ENCODE measurements at places on chromosomes 3 and 15. TPM values are rescaled to one million over a fixed set of nuclear protein-coding genes. Genes with fewer than 3 reads are reported as not detected.

GRCh38 chr3:15506571-15506970 lies 14.9 kb downstream of the COLQ start:
- no peak for DNase-seq

GRCh38 chr3:159760046-159760445 lies 228.6 kb upstream of the IL12A start:
- DNase-seq: no peak

DNA sequence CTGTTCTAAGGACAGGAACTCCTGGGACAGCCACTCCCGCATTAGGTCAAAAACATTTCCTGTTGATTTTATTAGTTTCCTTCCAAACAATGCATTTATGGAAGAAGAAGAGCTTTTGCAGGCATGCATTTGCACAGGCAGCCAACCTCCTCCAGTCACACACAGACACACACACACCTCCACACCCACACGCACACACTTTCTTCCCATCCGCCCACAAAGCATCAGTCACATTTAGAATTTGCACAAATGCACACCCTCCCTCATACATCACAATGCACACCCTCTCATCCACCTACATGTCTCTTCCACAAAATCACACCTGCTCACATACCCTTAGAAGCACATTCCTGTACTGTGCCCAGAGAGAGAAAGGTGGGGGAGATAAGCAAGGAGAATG lies 4.1 kb upstream of the TYRO3 start:
- DNase-seq: no peak

GRCh38 chr3:113268311-113268710 lies 57.0 kb downstream of the BOC start:
- no peak for DNase-seq

- DNase-seq: no peak
Measured at GRCh38 chr3:39222462-39222861, 30.1 kb upstream of the XIRP1 start.

GPR160 gene
- total RNA-seq: 16.1 TPM

- DNase-seq: no peak
Measured at GRCh38 chr3:189349772-189350171, 178.0 kb downstream of the TPRG1 start.

ACTR8 gene
- total RNA-seq: 35.2 TPM

GRCh38 chr3:156776031-156776430 lies 50.1 kb upstream of the LEKR1 start:
- DNase-seq: no peak

ADPGK gene
- total RNA-seq: 52.6 TPM

- DNase-seq: no peak
Measured at GRCh38 chr3:111578867-111579266, 16.3 kb downstream of the ZBED2 start.

DNA sequence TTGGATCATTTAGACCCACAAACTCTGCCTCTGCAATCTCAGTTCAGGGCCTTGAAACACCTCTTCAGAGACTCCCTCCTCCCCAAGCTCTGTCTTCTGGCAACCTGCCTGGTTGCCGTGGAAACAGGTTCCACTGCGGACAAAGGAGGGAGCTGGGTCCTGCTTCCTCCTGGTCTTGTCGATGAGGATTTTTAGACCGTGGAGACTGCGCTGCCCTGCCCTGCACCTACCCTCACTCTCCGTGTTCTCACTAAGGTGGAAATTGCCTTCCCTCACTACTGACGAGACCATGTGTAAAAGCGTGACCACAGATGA lies at the start of gene RTP1:
RTP1 (plus strand) TSS at position 152 of the 315 bp plus-strand sequence; CDS start at position 182, 30 bp downstream.
- no peak for DNase-seq

GRCh38 chr3:98574132-98574531 lies 19.3 kb downstream of the CPOX start:
- DNase-seq: no peak

DNA sequence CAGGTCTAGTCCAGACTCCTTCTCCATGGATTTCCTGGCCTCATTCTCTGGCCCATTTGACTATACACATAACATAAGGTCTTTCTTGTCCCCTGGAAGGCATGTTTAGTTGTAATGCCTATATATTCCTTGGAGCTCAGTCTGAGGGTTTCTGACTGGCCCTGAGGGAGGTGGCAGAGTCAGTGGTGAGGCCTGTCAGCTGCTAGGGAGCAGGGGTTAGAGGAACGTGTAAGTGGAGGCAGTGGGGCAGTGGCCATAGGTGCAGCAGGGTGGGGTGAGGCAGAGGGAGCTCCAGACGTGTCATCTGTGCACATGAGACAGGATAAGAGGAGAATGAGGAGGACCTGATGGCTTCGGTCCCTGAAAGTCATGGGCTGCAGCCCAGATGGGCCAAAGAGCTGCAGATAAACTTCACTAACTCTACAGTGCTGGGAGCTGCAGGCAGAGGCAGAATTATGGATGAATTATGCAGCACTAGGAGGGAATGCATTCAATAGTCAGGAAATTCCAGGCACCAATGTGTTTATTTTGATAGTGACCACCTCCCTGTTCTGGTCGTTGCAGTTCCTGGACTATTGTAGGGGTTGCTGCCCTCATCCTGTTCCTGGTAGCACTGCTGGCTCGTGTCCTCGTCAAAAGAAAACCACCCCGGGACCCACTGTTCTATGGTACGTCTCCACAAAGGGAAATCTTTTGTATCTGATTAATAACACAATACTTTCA lies 4.9 kb downstream of the TM6SF1 start:
- DNase-seq: no peak

GRCh38 chr3:155870945-155871745 lies 695 bp downstream of the GMPS start:
- peak; percentile 48 for DNase-seq

TGM5 gene
- total RNA-seq: not detected

- no peak for DNase-seq
Measured at GRCh38 chr15:46409841-46410301, 775.0 kb downstream of the SQOR start.

GRCh38 chr3:49984394-49984793 lies 44.4 kb downstream of the RBM6 start:
- DNase-seq: no peak

EFHB gene
- total RNA-seq: 0.39 TPM

PAQR5 gene
- 3.4 TPM for total RNA-seq

SLC12A8 gene
- 23.3 TPM for total RNA-seq

DNAJA4 gene
- 1.1 TPM for total RNA-seq

CLDN1 gene
- 39.3 TPM for total RNA-seq

DNA sequence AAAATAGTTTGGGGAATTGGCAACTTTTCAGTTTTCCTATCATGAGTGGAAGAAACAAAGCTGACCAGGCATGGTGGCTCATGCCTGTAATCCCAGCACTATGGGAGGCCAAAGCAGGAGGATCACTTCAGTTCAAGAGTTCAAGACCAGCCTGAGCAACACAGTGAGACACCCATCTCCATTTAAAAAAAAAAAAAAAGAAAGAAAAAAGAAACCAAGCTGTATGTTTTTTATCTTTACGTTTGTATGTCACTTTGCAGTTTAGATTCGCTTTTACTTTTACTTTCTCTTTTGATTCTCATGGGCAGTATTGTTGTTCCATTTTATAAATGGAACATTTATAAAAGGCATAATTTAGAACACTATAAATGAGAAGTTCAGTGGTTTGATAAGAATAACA lies 31.2 kb upstream of the TNIK start:
- no peak for DNase-seq

DNA sequence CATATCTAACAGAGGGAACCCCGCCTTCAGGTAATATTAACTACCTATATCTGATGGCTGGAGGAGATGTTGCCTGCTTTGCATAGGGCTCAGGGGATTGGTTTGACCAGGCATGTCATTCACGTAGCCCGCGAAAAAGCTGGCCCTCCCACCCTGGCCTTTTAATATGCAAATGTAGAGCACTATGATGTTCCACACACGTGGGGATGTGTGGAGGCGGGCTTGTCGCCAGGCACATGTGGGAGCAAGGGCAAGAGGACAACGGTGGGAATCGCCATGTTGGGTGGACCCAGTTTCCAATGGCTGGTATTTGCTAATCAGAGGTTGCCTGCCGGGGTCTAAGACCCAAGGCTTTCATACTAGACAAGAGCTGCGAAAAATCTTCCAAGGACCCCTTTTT lies 469.8 kb downstream of the ZPLD1 start:
- DNase-seq: no peak

DNA sequence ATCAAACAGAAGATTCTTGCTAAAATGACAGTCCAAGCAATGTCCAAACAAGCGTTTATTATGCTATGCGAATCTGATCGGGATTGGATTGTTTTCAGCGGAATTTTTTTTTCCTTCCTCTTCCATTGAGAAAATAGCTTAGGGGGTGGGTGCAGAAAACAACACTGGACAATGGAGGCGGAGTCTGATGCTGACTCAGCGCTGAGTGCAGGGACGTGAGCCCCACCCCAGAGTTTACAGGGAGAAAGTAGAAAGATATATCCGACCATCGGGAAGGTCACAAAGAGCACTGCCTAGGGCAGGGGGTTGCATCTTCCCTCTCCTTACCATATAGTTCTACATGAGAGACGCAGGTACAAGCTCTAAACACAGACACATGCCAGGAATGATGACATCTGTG lies 117.0 kb downstream of the FOXP1 start:
- DNase-seq: no peak

DNA sequence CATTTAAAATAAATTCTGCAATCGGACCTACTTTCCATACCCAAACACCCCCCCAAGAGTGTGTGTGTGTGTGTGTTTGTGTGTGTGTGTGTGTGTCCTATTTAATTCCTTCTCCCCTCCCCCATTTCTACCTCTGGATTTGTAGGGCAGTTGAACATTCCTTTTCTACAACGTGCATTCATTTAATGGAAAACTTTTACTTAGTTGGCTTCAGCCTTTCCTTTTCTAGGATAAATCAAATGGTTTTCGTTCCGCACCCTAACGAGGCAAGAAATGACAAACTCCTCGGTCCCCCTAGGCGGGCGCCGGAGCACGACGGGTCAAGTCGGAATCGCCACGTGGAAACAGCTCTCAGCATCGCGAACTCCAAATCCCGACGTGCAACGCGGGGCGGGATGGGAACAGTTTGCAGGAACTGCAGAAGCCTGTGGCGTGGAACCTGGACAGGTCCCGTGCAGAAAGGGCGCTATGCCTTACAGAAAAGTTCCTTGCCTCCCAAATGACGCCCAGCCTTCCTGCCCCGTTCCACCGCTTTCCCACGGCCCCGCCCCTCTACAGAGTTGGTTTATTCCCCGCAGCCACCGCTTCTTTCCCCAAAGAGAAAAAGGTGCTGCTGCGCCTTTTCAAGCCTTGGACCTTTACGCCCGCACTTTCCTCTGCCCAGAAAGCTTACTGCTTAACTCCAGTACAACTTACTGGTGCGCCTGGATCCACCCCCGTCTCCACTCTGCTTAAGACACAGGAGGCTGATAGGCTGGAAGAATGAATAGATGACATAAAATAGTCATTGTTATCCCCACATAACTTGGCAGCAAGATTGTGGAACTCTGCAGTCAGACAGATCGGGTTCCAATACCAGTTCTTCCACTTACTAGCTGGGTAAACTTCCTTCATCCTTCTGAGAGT lies 1.1 kb upstream of the EIF2B5 start:
- peak; percentile 88 for DNase-seq

- no peak for DNase-seq
Measured at GRCh38 chr3:73664389-73664788, 39.6 kb upstream of the PDZRN3 start.

IL12A gene
- total RNA-seq: 0.60 TPM

GRCh38 chr3:5806192-5806591 lies 618.7 kb downstream of the EDEM1 start:
- no peak for DNase-seq

- no peak for DNase-seq
Measured at GRCh38 chr3:64290864-64291263, 65.6 kb upstream of the PRICKLE2 start.

- no peak for DNase-seq
Measured at GRCh38 chr3:71131375-71132314, 451.9 kb downstream of the FOXP1 start.

DNA sequence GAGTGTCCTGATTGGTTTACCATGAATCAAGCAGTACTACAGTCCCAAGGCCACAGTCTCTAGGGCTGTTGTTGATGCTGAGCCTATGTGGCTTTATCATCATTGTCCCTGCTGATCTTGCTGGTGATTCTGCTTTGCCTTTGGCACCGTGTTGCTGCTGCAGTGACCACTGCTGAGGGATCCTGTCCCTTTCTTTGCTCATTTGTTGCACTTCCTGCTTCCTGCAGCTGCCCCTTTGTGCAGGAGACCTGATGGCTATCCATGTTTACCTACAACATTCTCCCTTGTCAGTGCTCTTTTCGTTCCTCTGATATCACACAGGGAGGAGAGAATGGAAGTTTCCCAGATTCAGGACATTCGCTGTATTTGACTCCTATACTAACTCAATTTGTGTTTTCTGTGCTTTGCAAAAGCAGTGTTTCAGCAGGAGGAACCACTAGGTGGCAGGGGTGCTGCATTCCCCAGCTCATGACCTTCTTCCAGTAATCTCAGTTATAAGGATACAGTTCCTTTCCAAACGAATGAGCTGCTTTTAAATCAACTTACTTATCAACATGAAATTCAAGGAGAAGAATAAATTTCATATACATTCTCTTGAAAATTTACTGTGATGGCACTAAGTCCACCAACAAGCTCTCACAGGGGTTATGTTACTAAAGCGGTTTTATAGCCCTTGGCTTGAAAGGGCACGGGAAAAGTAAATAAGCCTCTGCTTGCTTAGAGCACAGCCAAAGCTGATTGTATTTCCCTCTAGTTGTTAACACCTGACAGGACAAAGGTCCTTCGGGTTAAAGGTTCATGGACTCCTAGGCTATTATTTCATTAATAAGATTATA lies 9.7 kb upstream of the THUMPD3 start:
- peak; percentile 73 for DNase-seq

Data from Caco-2 (cell line).